M059J (cell line): ENCODE measurements at places on chromosomes 2 and 18.

DNA sequence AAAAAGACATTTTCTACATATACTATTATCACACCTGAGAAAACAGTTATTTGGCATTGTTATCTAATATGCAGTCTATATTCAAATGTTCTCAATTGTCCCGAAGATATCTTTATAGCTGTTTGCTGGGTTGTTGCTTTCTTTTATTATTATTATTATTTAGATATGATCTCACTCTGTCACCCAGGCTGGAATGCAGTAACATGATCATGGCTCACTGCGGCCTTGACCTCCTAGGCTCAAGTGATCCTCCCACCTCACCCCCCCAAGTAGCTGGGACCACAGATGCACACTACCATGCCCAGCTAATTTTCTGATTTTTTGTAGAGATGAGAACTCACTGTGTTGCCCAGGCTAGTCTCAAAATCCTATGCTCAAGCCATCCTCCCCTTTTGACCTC is 19.9 kb downstream of the GPATCH11 start:
- DNase-seq: peak; percentile 28

DNA sequence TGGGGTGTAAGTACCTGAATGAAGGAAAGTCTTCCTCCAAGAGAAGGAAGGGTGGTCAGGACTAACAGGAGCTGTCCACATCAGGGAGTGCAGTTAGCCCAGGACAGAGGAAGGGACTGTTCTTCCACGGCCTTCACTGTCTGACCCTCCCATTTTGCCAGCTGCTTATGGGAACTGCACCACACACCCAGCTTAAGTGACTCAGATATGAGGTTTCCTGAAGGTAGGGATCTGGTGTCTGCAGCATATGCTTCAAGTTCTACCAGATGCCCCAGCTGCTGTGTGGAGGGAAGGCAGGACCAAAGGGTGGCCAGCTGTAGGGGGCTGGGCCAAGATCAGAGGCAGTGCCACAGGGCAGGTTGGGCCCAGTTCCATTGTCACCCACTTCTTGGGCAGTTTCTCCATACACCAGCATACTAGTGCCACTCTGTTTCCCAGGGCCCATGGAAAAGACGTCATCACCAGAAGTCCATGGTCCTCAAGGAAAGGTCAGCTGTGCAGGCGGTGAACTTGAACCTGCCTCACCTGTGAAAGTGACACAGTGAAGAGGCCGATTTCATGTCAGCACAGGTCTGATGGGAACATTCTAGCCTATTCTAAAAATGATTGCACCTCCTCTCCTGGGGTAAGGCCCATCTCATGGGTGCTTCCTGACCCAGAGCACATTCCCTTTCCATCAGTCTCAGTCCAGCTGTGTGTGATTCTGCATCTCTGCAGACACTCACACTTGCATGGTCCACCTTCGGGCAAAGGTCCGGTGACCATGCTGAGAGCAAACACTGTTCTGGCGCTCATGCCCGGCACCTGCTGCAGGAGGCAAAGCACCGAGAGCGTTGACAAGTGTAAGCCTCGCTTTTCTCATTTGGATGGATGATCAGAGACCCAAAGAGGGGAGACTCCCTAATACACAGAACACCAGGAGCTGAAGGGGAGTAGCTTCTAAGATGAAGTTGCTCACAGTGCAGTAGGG is 68.0 kb downstream of the ACAA2 start:
- no peak for DNase-seq

DNA sequence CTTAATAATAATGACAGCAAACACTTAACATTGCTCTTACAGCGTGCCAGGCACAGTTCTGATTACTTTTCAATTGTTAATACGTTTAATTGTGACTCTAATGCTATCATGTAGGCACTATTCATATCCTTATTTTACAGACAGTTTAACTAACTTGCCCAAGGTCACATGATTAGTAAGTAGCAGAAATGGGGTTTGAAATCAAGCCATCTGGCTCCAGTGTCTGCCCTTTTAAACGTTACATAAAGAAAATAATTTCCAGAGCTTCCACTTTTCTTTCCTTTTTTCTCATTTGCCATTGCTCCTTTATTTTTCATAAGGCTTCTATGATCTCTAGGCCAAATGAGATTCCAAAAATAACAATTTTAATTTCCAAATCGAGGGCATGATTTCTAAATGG is 50.6 kb upstream of the IKZF2 start:
- DNase-seq: no peak

DNA sequence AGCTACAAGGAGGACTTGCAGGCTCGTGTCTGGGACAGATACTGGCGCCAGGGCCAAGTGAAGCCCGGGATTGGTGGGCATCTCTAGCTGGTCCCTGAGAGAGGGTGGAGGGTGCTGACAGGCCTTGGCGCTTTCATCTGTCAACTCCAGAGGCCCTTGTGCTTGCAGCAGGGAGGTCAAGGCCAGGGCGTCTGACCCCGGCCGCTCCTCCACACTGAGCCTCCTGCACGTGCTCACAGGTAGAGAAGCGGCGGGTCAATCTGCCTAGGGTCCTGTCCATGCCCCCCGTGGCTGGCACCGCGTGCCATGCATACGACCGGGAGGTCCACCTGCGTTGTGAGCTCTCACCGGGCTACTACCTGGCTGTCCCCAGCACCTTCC is 9.5 kb downstream of the CAPN10 start:
- no peak for DNase-seq

DNA sequence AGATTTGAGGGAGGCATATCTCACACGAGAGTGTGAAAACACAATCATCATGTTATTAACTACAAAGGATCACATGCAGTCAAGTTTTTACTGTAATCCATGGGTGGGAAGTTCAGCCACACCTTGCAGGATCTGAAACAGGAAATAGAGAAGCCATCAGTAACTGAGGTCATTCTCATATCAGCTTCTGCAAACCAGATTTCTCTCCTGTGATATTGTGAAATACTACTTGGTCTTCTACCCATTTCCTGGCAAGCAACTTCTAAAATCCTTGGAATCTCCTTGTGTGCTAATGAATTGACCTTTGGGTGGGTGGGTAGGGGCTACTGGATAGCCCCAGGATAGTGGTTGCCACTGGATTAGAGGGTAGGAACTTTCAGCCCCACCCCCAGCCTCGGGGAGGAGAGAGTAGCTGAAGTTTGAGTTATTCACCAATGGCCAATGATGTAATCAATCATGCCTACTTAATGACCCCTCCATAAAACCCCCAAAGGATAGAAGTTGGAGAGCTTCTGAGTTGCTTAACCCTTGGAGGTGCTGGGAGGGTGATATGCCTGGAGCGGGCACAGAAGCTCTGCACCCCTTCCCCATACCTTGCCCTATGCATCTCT is 25.6 kb upstream of the TGIF1 start:
- no peak for DNase-seq

DNA sequence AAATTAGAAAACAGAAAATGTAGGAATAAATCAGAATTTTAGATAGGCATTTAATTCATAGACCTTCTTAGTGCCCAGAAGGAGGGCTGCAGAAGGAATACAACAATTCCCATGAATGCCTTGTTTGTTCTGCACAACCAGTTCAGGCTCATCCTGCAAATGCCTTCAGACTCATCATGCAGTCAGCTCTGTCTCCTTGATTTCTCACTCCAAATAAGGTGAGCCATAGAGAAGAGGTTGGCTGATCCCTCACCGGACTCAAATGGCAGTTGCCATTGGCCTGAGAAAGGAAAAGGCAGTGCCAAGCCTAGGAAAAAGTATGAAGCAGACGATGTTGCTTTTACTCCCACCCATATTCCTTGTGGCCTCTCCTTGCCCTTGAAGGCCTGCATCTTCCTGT is 50.3 kb downstream of the DSC3 start:
- DNase-seq: no peak

GRCh38 chr18:64110692-64111480 is 38.0 kb downstream of the LINC00305 start:
- no peak for DNase-seq

GRCh38 chr2:233413559-233414272 is 59.4 kb downstream of the DGKD start:
- DNase-seq: peak; percentile 94

DNA sequence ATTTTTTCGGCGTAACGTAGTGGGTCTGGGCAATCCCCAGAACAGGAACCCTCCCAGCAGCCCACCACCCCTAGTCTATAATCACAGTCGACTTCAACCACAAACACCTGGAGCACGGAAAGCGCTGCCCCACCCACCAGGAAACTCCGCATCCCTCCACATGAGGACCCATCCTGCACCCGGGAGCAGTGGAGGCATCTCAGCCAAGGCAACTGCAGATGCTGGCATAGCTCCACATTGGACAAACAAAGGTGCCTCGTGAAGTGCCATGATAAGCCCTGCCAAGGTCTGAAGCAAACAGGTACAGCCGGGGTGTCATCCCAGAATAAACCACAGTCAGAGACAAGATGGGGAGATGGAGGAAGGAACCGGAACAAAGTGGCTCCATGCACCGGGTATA is 24.3 kb upstream of the COPS8 start:
- no peak for DNase-seq

GRCh38 chr18:49651033-49651432 is 89.2 kb downstream of the LIPG start:
- DNase-seq: no peak

- DNase-seq: peak; percentile 66
Measured at GRCh38 chr2:216339456-216340279, 32.6 kb downstream of the MARCHF4 start.

- DNase-seq: peak; percentile 82
Measured at GRCh38 chr2:30711646-30712085, 95.6 kb downstream of the CAPN13 start.

- DNase-seq: no peak
Measured at GRCh38 chr2:20629581-20630171, 21.2 kb downstream of the HS1BP3 start.

DNA sequence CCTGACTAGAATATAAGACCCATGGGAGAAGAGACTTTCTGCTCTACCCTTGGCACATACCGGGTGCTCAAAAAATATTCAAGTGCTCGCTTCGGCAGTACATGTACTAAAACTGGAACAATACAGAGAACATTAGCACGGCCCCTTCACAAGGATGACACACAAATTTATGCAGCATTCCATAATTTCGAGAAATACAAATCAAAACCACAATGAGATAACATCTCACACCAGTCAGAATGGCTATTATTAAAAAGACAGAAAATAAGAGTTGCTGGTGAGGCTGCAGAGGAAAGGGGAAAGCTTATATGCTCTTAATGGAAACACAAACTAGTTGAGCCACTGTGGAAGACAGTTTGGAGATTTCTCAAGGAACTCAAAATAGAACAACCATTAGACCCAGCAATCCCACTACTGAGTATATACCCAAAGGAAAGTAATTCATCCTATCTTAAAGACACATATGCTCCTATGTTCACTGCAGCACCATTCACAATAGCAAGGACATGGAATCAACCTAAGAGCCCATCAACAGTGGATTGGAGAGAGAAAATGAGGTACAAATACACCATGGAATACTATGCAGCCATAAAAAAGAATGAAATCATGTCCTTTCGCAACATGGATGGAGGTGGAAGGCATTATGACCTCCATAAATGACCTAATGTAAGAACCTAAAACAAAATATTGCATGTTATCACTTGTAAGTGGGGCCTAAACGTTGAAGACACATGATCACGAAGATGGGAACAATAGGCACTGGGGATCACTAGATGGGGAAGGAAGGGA is 71.6 kb upstream of the CYP1B1 start:
- DNase-seq: peak; percentile 78

- DNase-seq: no peak
Measured at GRCh38 chr2:953408-953807, 2.8 kb downstream of the SNTG2 start.

DNA sequence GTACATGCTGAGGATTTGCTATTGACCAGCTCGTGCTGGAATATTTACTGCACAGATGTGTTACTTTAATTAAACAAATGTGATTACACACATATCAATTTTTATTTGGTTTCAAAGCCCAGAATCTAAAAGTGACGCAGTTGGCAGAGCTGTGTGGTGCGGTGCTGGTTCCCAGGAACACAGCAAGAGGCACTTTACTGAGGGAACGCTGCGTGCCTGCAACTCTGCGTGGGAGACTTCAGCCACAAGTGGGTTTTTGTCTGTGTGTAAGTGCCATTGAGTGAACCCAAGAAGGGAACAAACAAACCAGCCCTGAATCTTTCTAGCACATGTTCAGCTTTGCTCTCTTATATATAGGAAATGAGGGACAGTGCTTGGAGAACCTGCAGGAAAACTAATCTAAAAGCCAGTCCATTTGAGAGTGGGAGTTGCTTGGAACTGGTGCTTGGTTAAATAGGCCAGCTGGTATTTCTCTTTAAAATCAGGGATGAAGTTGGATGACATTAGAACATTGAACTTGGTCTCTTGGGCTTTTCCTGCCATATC is 196.6 kb upstream of the CELF4 start:
- DNase-seq: no peak

DNA sequence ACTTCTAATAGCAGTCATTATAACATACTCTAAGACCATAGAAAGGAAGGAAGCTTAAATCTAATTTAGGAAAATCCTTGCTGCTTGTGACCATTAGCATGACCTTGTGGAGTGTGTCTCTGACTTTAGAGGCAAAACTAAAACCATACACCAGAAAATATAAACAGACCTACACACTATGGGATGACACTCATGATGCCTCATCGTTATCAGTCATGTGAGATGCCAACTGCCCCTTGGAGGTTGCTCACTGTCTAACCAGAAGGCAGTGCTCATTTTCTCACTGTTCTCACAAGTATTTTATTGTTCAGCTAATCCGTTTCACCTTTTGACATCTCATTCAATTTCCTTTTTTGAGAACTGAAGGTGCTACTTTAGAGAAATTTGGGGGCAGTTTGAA is 376.9 kb downstream of the RND3 start:
- DNase-seq: peak; percentile 17

DNA sequence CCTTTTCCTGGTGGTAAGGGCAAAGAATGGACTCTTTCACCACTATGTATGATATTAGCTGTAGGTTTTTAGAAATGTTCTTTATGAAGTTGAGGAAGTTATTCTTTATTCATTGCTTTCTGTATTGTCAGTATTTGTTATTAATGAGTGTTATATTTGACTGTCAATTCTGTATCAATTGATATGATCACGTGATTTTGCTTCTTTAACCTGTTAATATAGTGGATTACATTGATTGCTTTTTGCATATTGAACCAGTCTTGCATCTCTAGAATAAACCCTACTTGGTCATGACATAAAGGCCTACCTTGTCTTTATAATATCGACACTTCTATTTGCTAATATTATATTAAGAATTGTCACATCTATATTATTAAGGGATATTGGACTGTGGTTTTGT is 18.3 kb upstream of the ST6GAL2 start:
- no peak for DNase-seq

- peak; percentile 70 for DNase-seq
Measured at GRCh38 chr2:85551698-85552678, 9.3 kb downstream of the GGCX start.

- peak; percentile 34 for DNase-seq
Measured at GRCh38 chr2:173400760-173401159, 46.1 kb downstream of the CDCA7 start.

DNA sequence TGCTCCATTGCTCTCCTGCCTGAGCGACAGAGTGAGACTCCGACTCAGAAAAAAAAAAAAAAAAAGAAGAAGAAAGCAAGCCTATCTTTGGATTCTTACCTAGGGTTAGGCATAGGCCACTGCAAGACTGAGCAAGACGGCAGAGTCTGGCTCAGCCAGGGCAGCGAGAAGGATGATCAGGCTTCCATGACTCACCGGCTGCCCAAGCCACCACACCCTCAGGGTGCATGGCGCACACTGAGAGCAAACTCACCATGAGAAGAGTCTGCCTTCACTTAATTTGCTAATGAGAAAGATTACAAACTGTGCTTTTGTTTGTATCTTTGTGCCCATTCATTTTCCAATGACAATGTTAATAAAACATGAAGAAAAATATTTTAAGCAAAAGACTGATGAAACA is 8.2 kb downstream of the FAM110C start:
- DNase-seq: peak; percentile 69
